ENCODE measurements at places on chromosomes 1 and 21.

DNA sequence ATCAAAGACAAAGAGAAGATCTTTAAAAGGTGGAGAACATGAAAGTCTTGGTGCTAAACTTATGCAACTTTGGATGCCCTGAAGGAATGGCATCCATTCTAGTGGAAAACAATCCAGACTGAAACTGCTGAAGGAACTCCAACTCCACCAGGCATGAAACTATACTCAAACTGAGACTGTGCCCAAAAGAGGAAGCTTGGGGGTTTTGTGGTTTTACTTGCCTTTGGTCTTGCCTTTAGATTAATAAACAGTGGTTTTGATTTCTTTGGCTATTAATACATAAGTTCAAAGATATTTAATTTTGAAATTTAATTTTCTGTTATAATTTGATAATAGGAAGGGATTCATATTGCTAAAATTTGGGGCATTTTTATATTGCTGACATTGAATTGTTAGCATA is 17.4 kb upstream of the SLC30A10 start:
- no peak for DNase-seq

DNA sequence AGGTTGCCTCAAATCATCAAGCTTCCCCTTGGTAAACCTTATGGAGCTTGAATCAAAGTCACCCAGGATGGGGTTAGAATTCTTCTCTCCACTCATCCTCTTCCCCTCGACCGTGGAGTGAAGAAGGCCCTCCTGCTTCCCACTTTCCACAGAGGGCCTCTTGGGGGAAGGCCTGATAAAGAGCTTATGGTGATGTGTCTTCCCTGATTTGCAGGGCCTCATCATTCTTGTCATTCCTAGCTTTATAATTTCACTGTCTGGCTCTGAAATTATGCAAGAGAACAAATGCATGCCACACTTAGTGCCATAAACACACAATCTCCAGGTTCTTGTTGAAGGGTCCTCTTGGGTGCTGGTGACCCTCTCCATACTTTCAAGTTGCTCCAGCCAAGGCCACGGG is 101.2 kb downstream of the HMGB4 start:
- DNase-seq = no peak

DNA sequence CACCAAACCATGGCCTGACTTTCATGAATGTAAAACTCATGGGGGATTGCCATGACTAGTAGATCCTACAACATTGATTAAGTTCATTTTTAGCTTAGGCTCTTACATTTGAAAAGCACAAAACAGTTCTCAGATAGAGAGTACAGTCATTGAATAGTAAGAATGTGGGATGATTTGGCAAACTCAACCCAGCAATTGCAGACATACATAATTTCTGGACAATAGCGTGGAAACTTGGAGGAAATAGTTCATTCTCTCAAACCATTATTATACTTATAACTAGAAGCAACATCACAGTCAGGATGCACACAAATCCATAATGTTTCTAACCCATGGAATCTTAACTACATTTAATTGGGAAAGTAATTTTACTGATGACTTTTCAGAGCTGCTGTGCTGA is 598.2 kb downstream of the LMO4 start:
- DNase-seq = no peak

DNA sequence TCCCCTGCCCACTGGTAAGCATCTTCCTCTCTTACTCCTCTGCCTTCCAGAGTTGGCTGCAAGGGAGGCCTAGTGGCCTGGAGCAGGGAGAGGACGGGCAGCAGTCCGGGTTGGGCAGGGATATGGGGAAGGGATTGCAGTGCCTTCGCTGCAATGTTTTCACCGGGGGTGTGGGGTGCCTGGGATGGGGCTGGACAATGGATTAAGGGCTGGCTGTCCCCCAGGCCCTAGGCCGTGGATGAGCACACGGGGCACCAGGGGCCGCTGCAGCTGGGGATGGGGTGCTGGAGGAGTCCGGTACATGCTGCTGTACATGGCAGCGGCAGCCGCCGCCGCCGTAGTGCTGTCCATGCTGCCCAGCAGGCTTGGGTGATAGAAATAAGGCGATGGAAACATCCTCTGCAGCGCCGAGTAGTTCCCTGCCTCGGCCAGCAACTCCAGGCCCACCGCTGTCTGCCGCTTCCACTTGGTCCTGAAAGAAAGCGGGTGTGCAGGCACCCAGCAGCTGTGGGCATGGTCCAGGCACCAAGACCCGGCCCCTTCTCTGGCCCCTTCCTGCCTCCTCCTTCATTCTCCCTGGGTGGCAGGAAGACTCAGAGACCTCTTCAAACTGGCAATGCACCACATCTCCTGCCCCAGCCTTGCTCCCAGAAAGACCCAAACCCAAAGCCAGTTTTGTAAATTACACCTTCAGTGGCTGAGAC is 4.8 kb downstream of the BARHL2 start:
- no peak for DNase-seq

DNA sequence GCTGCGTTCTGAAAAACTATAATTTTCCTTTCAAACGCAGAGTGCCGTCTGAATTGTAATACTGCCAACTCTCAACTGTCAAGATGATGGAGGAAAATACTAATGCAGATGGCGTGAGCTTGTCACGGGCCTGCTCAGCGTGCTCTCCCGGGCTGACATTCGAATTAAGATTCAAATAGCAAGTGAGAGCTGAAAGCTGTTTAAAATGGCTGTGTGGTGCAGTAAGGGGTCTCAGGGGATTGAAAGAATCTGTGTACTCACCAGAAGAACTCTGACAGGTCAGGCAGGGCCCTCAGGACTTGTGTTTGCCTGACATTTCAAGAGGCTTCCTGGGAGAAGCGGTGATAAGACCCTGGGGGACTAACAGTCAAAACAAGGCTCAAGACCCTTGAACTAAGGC is 33.1 kb downstream of the ZMYND12 start:
- no peak for DNase-seq
